ENCODE measurements at places on chromosomes 5 and 9.

DNA sequence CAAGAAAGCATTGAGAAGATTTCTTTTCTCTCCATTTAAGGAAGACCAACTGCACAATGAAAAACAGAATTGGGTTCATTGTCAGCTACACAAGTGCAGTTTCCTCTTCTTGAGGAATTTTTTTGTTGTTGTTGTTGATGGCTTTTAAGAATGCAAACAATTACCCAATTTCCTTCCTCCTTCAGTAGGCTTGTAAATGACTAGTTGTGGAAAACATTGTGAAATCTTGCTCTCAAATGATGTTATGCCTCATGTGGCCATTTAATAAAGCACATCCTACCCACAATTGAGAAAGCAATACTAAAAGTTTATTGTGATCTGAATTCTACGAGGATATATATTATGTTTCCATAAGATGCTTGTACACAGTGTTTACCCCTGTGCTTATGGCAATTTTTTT, 171.6 kb downstream of the FAM174A start:
- DNase-seq: no peak

DNA sequence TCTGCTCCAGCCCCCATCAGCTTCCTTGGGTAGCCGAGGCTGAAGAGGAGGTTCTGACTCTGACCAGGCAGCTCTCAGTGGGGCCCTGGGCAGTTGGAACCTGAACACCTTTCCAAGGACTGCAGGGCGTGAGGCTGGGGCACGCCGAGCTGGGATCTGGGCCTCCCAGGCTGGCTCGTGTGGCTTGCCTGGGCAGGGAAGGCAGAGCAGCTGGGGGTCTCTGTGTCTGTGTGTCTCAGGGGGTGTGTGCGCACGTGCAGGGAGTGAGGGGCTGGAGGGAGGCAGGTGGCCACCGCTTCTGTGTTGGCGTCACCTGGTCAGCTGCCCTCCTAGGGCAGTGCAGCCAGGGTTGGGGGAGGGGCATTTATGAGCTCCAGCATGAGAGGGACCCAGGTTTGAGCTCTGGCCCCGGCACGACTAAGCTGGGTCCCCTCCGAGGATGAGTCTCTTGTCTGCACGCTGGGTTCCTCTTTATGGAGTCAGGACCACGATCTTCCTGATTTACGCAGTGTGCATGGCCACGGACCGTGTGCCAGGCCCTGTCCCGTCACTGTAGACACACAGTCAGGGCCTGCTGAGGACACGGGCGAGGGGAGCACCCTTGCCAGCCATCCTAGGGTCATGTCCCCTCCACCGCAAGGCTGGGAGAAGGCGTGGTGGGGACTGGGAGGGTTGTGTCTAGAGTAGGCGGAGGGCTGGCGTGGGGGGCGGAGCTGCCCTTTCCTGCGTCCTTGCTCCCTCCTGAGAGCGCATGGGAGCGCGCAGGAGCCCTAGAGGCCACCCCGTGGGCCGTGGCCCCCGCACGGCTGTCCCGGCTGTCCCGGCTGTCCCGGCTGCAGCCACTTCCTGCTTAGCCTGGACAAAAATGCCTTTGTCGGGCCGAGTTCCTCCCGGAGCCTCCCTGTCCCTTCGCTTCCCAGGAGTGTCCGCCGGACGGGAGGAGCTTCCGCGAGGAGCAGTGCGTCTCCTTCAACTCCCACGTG, 4.6 kb downstream of the ADAMTSL2 start:
- peak; percentile 23 for DNase-seq

- no peak for DNase-seq
Measured at GRCh38 chr5:142876817-142877216, 106.6 kb downstream of the ARHGAP26 start.

DNA sequence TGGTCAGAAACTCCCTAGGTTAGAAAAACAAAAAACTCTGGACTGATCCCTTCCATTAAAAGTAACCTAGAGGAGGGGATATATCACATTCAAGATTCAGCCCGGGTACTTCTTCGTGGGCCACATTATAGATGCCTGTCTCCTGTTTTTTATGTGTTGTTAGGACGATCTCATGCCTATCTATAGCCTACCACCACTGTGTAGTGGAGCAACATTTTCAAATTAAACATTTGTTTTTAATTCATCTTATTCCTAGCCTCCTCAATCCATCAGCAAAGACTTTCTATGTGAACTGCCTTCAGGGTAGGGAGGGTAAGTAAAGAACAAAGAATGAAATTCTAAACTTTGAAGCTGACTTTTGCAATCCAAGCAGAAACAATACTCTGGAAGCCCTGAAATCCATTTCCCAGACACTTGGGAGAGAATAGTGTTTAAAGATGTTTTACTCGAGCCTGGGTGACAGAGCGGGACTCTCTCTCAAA, 379.4 kb downstream of the ANXA1 start:
- no peak for DNase-seq

DNA sequence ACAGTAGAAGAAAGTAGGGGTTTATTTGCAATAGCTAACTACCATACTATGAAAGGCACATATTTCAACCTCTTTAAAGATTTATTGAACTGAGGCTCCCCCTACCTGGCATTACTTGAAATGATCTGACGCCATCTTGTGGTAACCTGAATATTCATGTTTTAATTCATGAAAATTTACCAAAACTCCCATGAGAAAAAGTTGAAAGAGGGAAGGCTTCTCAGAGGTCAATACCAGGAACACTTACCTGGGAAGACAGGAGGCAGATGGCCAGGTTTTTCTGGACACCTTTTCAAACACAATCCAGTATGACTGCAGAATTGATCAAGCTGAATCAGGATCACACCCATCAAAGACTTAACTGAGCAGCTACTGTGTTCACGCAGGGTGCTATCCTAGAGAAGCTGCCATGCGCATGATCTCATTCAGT, 9.4 kb downstream of the PRELID2 start:
- DNase-seq: no peak

GRCh38 chr9:135827866-135828580, 79.3 kb downstream of the CAMSAP1 start:
- DNase-seq: no peak

DNA sequence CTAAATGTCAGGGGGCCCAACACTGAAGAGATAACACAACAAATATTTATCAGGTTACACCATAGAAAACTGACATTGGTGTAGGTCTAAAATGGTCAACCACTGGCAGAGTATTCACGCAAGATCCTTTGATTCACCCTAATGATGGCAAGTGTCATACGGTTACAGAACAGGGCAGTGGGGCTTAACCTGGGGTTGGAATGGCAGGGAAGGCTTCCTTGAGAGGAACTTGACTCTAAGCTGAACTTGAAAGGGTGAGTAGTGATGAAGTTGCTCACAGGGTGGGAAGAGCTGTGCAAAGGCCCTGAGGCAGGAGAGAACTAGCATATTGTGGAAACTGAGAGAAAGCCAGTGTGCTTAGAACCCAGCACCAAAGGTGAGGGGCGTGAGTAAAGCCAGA, 97.1 kb upstream of the MVB12B start:
- no peak for DNase-seq

- DNase-seq: no peak
Measured at GRCh38 chr5:172686539-172687390, 45.7 kb downstream of the NEURL1B start.

DNA sequence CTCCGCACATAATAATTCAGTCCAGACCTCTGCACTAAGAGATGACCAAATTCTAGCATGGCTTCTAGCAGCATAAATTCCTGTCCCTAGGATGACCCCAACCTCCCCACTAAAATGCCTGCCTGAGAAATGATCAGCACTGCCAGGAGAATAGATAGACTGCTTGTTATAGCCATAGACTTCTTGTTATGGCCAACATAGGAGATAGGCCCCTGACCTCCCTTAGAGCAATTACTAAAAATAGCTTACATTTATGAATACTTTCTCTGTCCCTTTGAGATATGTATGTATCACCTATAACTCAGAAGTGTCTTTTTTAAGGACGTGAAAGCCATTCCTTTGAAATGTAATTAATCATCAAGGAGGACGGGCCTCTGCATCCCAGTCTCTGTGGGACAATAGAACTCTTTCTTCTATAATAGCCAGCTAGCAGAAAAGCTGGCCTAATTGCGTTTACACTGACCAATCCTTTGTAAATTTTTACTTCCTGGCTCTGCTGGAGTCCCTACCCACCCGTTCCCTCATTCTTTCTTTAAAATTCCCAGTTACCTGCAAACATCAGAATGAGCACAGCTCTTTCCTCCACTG, 1002.7 kb downstream of the CDH18 start:
- DNase-seq: no peak

Data from large intestine (tissue), 12 donors.